Posterior cingulate gyrus (tissue), 11 donors: ENCODE measurements at places on chromosomes 4 and X.

- no peak for DNase-seq
Measured at GRCh38 chr4:23972187-23972586, 82.3 kb upstream of the PPARGC1A start.

GRCh38 chr4:123517176-123517575, 120.6 kb downstream of the SPRY1 start:
- DNase-seq: no peak

DNA sequence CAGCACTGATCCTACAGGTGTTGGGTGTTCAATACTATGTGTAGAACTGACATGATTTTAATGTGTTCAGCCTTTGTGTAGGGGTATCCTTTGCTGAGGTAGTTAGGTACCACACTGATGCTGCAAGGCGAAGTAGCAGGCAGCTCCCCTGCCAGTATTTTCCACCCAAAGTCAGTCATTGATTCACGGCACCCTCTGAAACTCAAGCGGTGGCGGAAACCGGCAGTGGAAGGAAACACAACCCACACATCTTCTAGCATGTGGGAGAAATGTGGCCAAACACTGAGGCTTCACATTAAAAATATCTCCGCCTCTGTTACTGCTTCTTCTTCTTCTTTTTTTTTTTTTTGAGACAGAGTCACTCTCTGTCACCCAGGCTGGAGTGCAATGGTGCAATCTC, 126.3 kb downstream of the AASDH start:
- DNase-seq: peak; percentile 83

GRCh38 chr4:27094783-27095182, 234.1 kb downstream of the STIM2 start:
- no peak for DNase-seq

GRCh38 chr4:79201971-79202370, 123.9 kb downstream of the NAA11 start:
- DNase-seq: no peak

- DNase-seq: no peak
Measured at GRCh38 chr4:119695216-119695615, 66.6 kb upstream of the PDE5A start.

DNA sequence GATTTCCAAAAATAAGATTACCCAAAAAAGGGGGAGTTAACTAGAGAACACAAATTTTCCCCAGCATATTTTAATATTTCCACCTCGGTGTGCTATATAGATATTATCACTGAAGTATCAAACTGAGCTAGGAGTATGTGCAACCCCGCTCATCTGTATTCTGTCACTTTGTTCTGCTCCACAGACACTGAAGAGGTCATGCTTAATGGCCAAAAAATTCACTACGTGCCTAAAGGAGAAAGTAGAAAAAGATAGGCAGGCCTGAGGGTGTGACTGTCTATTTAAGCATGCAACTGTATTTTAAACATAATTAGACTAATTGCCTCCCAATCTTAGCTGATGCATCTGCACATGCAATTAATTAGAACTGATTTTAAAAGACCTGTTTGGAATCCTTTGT, 24.5 kb downstream of the SH3RF1 start:
- DNase-seq: no peak

DNA sequence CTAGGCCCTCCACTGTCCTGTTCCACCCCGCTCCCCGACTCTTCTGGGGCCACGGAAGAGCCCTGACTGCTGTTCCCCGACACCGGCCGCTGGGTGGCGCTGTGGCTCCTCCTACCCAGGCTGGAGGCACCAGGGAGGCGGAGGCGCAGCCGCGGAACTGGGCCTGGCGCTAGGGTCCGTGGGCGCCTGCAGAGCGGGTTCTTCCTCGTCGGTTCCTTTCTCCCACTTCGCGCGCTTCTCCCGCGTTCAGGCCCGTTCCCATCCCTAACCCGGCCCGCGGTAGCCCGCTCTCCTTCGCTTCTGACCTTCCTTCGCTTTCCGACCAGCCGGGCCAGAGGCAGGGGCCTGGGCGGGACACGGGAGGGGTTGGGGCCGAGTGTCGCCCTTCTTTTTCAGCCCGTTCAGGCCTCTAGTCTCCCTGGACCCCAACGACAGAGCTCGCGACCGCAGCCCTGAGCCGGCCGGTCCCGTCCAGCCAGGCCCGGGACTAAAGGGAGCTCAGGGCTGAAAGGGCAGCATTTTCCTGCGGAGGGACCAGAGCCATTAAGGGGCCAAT, 34.3 kb downstream of the NALF2 start:
- DNase-seq: no peak
